ENCODE measurements at places on chromosomes 2 and 18.

DNA sequence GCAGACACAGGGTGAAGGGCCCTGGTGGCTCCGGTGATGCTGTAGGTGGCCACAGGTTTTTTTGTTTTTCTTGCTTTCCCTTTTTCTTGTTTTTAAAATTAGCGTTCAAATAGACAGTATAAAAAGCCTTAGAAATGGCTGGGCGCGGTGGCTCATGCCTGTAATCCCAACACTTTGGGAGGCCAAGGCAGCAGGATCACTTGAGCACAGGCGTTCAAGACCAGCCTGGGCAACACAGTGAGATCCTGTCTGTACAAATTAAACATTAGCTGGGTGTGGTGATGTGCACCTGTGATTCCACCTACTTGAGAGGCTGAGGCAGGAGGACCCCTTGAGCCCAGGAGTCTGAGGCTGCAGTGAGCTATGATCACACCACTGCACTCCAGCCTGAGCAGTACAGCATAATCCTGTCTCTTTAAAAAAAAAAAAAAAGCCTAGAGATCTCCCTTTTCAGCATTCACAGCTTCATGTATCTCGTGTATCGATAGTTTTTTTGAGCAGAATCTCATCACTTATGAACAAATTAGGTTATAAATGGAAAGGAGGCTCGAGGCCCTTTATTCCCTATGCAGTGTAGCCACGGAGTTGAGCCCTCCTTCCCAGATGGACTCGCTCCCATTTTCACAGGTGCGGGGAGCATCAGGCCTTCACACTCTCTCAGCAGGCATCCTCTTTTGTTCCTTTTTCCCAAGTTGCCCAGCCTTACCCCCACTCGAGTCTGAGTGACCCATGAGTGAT, 50.8 kb downstream of the EMILIN2 start:
- DNase-seq, result no peak

DNA sequence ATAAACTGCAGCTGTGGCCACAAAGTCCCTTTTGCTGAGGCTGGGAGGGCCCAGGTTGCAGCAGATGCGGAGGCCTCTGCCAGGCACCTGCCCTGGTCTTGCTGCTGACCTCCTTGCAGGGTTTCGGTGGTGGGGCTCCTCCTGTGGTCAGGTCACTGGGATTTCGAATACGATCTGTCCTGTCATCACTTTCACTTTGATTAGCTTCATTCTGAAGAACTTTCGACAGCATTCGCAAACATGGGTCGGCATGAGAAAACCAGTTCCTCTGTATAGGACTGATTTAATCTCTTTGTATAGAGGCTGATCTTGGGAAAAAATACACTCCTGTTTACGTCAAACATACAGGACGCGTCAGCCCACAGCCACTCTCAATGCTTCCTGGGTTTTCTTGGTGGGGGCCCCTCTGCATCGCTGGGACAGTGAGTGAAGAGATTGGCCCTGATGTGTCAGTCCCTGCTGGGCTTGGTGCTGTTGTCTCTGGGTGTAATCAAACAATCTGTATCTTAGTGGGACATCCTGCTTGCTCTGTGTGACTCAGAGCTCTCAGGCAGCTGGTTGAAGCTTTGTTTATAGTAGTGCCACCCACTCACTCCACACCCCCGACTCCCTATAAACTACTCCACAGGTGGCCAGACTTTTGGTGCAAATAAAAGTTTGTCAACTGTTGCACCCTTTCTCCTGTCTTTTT, 209.4 kb upstream of the CXCR4 start:
- DNase-seq, result no peak

DNA sequence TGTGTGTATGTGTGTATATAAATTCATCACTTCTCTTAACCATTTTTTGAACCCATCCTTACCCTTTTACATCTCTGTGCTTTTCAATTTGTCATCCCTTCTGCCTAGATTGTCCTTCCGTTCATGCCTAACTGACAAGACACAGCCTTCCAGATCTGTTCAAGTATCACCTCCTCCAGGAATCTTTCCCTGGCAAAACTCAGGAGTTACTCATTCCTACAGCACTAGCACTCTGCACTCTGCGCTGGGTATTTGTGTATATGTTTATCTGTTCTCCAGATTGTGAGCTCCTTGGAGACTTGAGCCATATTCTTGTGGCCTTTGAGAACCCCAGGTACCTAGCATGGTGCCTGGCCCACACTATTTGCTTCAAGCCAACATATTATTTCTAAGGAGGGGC, 26.8 kb upstream of the ASXL2 start:
- DNase-seq, result no peak

- peak; percentile 25 for DNase-seq
Observed at GRCh38 chr2:55885127-55885943, 38.2 kb downstream of the EFEMP1 start.

DNA sequence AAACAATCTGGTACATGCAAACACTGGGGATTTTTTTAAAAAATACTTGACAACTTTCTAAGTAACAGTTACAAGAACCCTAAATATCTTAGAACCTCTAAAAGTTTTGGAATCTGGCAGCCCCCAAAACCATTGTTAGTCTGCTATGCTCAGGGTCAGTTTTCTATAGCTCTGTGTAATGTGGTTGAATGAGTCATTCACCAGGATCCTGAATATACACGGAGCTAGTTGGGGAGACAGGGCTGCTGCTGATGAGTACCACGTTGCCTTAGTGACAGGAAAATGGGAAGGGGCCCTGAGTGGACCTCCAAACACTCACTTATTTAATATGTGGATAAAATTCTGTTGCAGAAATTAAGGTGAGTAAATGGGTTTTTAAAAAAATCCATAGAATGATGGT, 36.9 kb upstream of the TANC1 start:
- DNase-seq, result no peak

- peak; percentile 86 for DNase-seq
Observed at GRCh38 chr2:67649331-67650261, 252.5 kb downstream of the ETAA1 start.

DNA sequence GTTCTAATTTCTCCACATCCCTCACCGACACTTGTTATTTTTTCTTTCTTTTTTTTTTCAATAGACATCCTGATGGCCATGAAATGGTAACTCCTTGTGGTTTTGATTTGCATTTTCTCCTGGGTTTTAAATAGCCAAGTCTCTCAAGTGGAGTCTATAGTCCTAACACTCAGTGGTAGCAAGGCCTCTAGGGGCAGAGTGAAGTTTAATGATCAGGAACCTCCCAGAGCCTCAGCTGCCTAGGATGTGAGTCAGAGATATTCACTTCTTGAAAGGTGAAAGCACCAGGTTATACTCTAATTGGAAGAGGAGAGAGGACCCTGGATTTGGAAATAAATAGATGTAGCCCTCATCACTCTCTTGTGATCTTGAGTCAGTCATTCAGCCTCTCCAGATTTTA, 62.7 kb upstream of the CAPN13 start:
- no peak for DNase-seq

GRCh38 chr2:25499157-25499556, 157.4 kb upstream of the DNMT3A start:
- no peak for DNase-seq

DNA sequence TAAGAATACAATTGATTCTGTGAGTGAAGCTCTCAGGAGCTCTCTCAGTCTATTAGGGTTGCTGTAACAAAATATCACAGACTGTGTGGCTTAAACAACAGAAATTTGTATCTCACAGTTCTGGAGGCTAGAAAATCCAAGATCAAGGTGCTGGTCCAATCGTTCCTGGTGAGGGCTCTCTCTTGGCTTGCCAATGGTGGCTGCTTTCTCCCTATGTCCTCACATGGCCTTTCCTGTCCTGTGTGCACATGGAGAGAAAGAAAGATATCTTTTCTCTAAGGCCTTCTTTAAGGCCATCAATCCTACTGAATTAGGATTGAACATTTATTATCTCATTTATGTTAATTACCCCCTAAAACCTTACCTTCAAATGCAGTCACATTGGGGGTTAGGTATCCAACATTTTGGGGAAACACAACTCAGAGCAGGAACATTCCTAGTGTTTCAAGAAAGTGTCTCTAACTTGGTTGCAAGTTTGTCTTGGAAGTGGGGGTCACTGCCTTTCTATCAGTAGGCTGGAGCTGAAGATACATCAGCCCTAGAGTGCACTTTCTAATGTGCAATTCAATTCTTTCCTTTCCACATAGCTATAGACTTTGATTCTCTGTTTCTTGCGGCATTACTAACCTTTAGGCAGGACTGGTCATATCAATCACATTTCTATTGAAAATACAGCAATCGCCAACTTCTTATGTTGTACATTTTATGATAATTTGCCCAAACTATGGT, 24.8 kb downstream of the TFPI start:
- DNase-seq, result no peak

DNA sequence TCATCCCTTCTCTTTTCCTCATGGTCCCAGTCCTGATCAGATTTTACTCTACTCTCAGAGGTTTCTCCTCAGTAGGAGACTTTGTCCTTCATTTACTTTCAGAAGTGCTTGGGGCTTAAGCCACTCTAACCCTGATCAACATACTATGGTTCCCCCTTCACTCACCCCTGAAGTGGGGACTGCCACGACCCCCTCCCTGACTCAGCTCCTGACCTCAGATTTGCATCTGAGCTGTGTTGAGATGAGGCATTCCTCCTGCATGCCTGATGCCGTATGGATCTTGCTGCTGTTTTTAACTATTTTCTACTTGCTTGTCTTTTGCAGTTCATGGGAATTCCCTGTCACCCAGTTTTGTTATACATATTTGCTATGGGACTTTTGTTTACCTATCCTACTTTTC, 306.7 kb upstream of the CHST9 start:
- DNase-seq, result no peak

- DNase-seq, result no peak
Observed at GRCh38 chr18:48004577-48004976, 74.1 kb upstream of the SMAD2 start.

DNA sequence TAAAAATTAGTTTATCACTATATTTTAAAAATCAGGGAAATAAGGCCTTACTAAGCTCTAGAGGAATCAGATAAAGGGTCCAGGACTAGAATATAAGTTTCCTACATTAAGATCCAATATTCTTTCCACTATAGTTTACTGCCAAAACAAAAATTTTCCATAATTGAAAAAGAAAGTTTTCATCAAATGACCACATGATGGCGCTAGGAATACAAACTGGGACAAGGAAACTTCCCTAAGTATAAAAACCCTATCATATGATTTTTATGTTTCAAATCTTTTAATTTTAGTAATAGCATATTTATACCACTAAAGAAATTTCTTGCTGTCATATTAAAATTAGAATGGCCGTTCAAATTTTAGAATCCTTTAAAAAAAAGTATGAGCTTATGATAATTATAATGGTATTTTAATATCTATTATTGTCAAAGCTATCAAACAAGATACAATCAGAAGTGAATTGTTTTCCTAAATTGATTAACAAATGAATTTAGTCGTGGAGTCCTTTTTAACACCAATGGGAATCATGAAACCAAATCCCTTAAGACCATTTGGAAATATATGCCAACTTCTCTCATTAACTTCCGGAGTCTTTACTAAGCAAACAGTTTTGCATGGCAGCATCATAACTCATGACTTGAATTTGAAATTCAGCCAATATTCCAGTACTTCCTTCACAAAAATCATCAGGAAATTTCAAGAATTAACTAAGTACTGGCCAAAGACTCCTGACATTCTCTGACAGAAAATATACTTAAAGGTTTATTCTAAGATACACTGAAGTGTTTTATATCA, 70.3 kb downstream of the SCN1A start:
- peak; percentile 26 for DNase-seq

GRCh38 chr2:174929786-174930185, 75.4 kb downstream of the CHN1 start:
- no peak for DNase-seq

DNA sequence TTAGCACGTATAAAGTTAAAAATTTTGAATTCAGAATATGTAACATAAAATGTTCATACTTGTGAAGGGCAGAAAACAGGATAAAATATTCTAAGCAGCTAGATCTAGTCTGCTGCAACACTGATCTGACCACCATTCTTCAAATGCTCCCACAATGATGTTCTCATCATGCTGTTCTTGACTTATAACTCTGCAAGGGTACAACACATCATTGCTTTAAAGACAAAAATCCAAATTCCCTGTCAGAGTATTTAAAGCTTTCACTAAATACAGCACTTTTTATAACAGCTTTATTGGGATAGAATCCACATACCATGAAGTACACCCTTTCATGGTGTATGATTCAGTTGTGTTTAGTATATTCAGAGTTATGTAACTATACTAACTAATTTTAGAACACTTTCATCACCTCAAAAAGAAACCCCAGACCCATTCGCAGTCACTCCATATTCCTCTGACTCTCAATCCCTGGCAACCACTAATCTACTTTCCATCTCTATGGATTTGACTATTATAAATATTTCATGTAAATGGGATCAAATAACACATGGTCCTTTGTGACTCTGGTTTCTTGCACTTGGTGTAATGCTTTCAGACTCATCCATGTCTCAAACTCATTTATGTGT, 56.4 kb downstream of the MAP4K3 start:
- DNase-seq, result no peak

DNA sequence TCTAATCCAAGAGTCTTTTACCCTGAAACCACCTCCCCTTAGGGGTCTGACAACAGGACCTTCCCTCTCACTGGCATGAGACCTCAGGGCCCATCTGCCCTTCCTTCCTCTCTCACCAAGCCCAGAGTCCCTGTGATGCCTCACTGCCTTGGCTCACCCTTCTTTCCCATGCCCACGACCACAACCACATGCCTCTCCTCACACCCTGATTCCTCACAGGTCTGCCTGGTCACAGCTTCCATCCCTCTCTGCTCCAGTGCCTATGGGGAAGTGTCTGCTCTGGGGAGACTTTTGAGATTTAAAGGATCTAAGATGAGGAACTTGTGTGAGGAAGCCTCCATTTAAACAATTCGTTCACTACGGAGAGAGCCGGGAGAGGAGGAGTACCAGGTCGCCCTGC, 98.9 kb upstream of the SH3BP4 start:
- DNase-seq, result no peak

GRCh38 chr2:46779447-46779941, 136.1 kb downstream of the MCFD2 start:
- no peak for DNase-seq

- no peak for DNase-seq
Observed at GRCh38 chr18:37582261-37582660, 16.7 kb upstream of the CELF4 start.
